ENCODE measurements at places on chromosomes 1 and 21.

GRCh38 chr1:87826681-87827251, 498.1 kb downstream of the LMO4 start:
- DNase-seq, result peak; percentile 96

DNA sequence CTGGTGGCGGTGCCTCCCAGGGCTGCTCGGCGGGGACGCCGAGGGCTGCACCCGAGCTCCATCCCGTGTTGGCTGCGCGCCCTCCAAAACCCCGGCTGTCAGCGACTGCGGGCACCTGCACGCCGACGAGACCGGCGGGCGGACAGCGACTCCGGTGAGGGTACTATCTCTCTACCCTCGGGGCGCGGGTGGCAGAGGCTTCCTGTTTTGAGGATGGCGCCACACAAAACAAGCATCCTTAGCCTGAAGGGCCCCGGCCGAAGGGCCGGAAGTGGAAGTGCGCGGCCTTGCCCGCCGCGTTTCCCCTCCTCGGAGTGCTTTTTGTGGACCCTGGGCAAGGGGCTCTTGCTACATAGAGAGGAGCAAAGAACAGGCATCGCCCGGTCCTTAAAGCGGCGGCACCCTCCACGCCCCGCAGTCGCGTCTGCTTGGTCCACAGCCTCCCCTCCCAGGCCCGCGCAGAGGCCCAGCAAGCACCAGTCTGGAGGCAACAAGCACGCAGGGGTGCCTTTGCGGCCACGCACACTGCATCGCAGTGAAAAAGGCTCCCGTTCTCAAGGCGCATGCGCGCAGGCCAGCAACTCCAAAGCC, 561 bp upstream of the COQ8A start:
- DNase-seq, result no peak

- peak; percentile 89 for DNase-seq
Measured at GRCh38 chr1:211327346-211327921, 801 bp downstream of the TRAF5 start.

DNA sequence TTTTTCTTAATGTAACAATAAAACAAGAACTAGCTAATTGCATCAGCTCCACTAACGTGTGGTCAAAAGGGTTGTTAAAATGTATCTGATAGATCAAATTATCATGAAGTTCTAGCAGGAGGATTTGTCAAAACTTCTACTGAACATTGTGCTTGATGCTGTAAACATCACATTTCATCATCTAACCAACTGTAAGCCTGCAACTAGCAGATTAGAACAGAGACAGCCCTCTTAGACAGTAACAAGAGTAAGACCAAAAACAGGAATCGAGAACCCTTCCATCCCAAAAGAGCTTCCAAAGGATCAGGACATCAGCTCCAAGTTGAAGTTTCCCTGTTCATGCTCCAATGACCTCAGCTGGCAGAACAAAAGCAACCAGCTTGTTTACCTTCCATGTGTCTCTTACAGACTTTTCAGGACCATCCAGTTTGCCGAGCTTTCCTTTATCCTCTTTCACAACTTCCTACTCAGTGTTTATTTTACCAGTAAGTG, 44.6 kb downstream of the NIBAN1 start:
- peak; percentile 90 for DNase-seq

DNA sequence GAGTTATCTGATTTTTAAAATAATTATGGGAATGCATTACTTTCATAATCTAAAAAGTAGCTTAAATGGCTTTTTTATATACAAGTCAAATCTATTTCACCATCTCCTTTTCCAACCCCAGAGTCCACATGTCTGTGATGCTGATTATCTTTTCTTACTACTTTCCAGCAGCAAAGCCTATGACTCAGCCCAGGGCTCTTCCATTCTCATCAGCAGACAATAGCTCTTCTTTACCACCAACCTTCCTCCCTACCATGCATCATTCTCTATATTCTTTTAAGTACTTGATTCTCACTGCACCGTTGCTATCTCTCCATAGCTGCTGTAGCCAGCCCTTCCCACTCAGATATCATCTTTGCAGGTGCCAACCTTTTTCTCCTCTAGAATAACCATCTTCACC, 61.3 kb downstream of the OVGP1 start:
- peak; percentile 11 for DNase-seq

- no peak for DNase-seq
Measured at GRCh38 chr1:171426645-171427044, 58.7 kb upstream of the PRRC2C start.

DNA sequence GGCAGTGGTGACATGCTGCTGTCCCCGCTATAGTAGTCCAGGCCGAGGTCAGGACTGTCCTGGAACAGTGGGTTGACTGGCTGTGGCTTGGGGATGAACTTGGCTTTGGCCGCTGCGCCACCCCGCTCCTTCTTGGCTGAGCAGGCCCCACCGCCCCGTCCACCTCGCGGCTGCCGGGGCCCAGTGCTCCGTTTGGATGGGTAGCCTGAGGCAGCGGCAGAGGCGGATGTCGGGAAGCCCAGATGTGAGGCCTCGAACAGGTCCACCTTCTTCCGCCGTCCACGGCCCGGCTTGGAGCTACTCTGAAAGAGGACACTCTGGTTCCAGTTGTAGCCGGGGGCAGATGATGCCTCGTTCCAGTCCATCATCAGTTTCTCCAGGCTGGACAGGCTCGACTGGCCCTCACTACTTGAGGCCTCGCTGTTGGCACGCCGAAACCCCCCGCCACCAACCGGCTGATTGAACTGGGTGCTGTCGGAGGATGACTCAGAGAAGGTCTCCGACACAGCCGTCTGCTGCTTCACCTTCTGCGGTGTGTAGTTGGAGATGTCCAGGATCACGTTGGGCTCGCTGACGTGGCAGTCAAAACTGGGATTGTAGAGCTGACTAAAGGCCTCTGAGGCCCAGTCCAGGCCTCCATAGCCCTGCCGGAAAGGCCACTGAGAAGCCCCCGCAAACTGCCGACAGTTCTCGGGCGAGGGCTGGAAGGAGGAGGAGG, 55.6 kb downstream of the AHDC1 start:
- no peak for DNase-seq

DNA sequence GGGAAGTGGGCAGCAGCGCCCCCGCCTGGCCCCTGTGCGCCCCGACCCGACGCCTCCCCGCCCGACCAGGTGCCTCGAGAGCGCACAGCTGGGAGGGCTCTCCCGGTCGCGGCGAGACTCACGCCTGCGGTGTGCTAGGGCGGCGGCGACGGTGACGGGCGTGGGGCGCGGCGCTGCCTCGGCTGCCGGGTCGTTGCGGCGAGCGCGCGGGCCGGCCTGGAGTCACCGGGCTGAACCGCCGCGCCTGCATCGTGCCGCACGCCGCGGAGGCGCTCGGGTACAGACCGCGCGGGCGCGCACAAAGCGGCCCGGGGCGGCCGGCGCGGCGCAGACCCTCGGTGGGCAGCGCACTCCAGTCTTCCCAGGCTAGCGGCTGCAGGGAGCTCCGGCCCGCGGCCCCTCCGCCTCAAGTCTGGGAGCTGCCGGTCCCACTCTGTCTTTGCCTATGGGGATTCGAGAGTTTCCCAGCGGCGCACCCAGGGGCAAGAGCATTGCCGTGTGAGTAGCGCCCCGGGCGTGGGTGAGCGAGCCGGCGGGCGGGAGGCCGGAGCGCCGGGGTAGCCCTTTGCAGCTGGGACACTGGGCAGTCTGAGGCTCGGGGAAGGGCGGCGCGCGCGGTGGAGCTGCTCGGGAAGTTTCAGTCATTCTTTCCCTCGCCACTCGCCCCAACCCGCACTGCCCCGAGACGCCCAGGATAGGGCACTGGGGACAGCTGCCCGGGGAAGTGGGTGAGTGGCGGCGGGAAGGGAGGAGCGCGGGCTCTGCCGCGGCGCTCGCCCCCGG, at the start of gene SLC35F3:
SLC35F3 (plus strand) TSS at position 44 of the 783 bp plus-strand sequence.
- DNase-seq, result no peak

Measured in OCI-M1 (cell line).